Stromal cell of bone marrow (primary cell): ENCODE measurements at places on chromosomes 3 and 15.

- DNase-seq, result no peak
Observed at GRCh38 chr15:90864507-90864906, 3.9 kb upstream of the FURIN start.

DNA sequence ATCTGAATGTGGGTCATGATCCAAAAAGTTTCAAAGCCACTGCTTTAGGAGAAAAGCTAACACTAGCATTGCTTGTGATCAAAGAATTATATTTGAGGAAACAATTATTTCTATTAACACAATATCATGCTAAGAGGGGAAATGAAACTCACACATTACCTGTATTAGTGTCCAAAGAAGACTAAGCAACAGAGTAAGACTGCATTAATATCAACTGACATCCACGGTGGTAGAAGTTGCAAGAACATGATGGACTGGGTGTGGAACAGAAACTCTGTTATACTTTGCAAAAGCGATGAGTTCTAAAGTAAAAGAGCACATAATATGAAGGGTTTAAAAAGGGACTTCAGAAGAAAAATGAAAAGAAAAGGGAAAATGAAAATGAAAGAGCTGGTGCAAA, 648.3 kb upstream of the NECTIN3 start:
- DNase-seq, result no peak

GRCh38 chr3:98730338-98730737, 32.8 kb upstream of the ST3GAL6 start:
- DNase-seq, result peak; percentile 2

GRCh38 chr3:151135541-151136337, 50.3 kb downstream of the MED12L start:
- DNase-seq, result no peak

GRCh38 chr3:36904641-36905040, 40.2 kb downstream of the TRANK1 start:
- DNase-seq, result no peak

DNA sequence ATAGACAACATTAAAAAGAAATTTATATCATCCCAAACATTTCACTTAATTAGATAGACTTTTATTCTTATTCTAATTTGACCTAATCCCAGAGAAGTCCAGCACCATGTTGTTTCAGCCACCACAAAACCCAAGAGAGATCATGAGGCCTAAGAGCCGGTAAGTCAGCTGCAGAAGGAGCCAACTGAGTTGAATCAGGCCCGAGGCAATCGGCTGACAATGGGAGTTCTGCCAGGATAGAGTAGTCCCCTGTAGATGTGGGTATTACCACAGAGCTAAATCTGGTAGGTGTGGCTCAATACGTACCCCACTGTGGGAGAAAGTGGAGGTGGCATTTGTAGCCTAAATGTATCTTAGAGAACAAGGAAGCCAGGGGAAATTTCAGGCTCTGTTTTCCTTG, 49.7 kb upstream of the UMPS start:
- DNase-seq, result peak; percentile 84

DNA sequence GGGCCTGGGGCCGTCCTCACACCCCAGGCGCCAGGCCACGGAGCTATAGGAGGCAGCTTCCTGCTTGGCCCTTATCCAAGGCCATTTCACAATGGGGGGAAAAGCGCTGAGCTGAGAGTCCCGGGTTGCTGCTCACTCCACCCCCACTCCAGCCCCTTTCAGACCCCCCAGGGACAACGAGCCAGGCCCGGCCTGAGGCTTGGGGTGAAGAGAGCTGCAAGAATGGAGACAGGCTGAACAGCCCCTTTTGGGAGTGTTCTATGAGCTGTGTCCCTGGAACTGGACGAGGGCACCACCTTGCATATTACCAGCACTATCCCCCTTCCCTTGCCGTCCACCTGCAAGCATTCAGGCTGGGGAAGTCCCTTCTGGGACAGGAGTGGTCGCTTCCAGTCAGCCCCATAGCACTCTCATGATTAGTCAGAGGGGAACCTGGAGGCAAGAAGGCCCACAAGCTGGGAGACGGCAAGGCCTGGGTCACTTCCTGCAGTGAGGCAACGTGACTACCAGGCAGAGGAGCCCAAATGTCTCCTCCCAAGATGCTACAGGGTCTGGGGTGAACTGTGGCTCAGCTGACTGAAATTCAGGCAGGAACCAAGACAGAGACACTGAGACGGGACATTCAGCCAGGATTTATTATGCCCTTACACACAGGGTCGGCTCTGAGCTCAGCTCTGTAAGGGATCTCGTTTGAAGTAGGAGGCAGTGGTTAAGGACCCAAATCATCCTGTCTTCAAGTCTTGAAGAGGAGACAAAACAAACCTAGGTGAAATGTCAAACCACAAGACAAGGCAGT, 8.6 kb upstream of the SRP14 start:
- no peak for DNase-seq

- DNase-seq, result no peak
Observed at GRCh38 chr15:67641453-67641852, 99.0 kb downstream of the MAP2K5 start.

DNA sequence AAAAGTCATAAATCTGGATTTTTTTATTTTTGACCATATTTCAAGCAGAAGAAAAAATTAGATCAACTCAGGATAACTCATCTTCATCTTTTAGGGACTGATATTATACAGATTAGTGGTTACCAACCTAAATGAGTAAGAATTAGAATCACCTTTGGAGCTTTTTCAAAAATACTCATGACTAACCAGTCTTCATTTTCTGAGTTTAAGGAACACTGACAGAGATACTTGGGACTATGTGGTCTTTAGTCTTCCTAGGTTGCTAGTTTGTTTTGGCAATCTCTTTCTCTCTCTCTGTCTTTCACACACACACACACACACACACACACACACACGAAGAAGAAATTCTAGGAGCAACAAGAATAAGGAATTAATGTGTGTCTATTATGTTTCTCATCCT, 50.1 kb downstream of the TMOD3 start:
- peak; percentile 51 for DNase-seq

GRCh38 chr3:187062526-187063177, 76.6 kb downstream of the RPL39L start:
- DNase-seq, result peak; percentile 54

DNA sequence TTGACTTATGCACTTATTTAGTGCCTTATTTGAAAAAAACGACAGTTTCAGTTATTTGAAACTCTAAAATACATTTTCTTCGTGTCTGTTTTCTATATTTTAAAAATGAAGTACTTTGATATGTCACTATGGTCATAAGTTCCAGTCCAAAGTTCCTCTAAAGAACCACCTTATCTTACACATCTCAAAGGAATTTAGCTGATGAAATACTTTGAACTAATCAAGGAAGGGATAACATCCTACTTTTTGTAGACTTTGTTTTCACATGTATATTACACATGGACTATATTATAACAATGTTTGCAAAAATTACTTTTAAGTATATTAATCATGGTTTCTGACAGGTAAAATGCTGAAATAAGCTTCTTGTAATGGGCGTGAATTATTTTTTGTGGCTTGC, 265.8 kb upstream of the ZNF717 start:
- DNase-seq, result no peak

DNA sequence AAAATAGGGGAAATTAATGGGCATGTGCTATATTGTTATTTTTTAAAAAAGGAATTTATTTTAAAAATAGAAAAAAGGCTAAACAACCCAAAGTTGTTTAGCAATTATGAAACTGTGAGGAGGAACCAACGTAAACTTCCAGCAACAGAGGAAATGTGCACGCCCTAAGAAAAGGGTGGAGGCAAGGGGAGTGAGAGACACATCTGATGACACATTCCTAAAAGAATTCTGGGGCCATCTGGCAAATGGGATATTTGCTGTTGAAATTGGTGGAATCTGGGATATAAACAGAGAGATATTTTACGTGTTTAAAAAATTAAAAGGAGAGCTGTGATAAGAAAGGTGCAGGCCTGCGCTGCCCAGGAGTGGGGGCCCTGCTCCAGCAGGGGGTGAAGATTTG, 50.8 kb upstream of the MUC13 start:
- no peak for DNase-seq

GRCh38 chr3:64331605-64332004, 106.3 kb upstream of the PRICKLE2 start:
- DNase-seq, result no peak

DNA sequence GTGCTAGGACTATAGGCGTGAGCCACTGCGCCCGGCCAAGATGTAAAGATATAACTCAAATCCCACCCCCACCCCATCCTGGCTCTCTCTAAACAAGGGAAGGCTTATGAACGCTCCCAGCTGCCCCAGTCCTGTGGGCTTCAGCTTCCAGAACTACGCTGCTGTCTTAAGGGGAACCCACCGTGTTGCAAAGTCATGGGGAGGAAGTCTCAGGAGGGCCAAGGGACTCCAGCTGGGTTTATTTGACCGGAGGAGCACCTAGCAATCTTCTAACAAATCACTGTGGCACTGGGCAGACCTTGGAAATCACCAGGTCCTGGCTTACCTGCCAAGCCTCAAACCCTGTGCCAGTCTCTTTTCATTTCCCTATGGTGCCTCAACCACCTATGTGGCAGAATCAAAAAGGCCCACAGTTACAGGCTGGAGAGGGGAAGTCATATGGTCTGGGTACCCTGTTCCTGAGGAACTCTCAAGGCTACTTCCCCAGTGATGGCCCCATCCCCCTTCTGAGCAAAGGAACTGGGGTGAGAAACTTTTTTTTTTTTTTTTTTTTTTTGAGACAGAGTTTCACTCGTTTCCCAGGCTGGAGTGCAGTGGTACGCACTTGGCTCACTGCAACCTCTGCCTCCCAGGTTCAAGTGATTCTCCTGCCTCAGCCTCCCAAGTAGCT, 83.4 kb downstream of the RBPMS2 start:
- DNase-seq, result no peak

- no peak for DNase-seq
Observed at GRCh38 chr3:130699765-130700164, 46.9 kb downstream of the PIK3R4 start.

GRCh38 chr3:64173563-64173962, 51.7 kb downstream of the PRICKLE2 start:
- DNase-seq, result no peak

- DNase-seq, result no peak
Observed at GRCh38 chr3:164459521-164460151, 618.7 kb downstream of the SI start.
